ENCODE measurements at places on chromosomes 2 and 18.

DNA sequence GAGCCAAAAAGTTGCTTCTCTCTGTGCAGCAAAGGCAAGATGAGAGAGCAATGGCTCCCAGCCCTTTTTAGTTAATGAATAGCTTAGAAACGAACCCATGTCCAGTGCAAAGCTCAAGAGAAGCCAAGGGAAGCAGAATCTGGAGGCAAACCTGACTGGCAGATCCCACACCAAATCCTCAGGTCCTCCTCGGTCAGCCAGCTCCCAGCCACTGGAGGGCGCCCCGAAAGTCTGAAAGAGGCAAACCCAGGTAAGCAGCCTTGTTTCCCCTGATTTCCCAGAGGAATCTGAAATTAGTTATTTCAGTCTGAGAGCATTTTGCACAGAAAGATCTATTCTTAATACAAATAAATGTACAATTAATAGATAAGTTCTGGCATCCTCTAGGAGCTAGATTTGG is 71.3 kb upstream of the PID1 start:
- no peak for DNase-seq

- DNase-seq, result no peak
Measured at GRCh38 chr2:46485002-46485401, 5.6 kb downstream of the TMEM247 start.

DNA sequence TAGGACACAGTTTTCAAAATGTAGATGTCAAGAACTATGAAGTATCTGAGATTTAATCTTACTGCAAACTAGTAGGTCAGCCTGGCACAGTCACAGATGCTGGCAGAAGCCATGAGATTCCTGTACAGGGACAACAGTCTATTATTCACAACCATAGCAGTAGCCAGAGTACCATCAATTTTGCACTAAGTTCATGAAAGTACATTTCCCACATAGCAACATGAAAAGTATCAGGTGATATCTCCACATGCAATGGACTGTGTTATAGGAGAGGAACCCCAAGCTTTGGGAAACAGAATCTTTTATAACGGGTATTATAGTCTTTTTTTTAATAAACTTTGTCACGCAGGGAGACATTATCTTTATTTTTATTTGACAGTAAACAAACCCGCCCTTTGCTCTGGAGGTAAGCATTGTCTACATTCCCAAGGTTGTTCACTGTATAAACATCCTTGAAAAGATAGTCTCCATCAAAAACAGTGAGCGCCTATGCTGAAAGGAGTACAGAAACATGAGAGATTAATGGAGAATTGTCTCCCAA is 33.4 kb upstream of the DPP4 start:
- DNase-seq, result no peak

DNA sequence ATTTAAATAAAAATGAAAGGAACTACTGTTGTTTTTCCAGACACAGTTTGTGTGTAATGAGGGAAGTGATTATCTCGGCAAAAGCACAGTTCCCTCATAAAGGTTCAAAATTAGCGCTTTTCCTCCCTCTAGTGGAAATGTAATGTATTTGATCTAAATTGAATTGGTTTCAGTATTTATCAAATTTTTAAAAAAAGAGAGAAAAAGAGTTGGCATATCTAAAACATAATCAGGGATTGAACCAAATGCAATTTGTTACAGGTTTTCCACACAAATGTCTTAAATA is 37.5 kb downstream of the CMPK2 start:
- no peak for DNase-seq

DNA sequence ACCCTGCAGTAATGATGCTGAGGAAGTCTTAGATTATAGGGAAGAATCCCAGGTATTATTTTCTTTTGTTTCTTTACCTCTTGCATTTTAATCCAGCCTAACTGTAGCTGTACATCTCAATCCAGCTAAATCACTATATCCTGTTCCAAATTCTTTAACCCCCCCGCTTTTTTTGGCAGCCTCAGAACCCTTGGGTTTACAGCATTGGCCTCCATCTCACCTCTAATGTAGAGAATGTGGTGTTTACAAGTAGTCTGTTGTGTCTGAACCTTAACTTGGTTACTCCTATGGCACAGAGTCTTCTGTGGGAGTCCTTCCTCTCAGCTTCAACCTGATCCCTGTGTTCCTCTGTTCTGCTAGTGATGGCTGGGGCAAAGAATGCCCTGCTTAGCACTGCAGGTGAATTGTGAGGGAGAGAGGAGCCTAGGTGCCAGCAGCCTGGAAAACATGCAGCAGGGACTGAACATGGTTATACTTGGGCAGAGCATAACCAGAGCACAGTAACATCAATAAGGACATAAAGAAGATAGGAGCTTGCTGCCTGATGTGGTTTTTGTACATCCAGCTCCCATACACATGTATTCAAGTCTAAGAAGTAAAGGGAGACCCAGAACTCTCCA is 130.2 kb downstream of the FAM124B start:
- DNase-seq, result no peak

- no peak for DNase-seq
Measured at GRCh38 chr18:77897606-77898005, 648.0 kb downstream of the GALR1 start.

DNA sequence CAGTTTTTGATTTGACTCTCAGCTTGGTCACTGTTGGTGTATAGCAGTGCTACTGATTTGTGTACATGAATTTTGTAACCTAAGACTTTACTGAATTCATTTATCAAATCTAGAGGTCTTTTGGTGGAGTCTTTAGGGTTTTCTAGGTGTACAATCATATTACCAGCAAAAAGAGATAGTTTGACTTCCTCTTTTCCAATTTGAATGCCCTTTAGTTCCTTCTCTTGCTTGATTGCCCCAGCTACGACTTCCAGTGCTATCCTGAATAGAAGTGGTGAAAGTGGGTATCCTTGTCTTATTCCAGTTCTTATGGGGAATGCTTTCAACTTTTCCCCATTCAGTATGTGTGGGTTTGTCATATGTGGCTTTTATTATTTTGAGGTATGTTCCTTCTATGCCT is 312.9 kb upstream of the REV1 start:
- DNase-seq, result no peak
